ENCODE measurements at places on chromosomes 1 and 21.

DNA sequence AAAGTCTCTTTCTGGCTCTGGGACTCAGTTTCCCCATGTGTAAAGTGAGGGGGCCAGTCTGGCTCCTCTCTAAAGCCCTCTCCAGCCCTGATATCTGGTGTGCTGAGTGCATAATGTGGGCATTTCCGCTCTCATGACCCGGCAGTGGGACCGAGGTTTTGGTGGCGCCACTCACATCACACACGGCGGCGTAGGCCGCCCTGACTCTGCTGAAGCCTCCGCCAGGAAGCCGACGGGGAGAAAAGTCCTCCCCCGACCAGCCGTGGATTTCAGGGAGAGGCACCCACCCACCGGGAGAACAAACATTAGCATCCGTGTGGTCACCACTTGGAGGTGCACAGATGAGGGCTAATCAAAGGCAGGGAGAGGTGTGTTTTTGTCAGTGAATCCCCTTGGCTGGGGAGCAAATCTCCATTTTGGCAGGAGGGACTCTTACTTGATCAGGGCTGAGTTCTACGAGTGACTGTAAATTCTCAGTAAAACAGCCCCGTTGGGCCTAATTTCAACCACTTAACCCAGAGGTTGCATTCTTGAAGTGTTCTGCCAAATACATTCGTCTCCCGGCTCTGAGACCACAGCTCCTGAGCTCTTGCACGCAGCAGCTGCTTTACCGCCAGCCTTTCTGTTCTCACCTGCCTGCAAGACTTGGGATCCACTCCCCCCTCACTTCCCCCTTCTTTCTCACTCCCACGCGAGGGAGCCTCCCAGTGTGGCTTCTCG is 118.2 kb downstream of the FOXD2 start:
- no peak for DNase-seq

- no peak for DNase-seq
These were observed 166.6 kb downstream of the LMX1A start for GRCh38 chr1:165189913-165190312.

DNA sequence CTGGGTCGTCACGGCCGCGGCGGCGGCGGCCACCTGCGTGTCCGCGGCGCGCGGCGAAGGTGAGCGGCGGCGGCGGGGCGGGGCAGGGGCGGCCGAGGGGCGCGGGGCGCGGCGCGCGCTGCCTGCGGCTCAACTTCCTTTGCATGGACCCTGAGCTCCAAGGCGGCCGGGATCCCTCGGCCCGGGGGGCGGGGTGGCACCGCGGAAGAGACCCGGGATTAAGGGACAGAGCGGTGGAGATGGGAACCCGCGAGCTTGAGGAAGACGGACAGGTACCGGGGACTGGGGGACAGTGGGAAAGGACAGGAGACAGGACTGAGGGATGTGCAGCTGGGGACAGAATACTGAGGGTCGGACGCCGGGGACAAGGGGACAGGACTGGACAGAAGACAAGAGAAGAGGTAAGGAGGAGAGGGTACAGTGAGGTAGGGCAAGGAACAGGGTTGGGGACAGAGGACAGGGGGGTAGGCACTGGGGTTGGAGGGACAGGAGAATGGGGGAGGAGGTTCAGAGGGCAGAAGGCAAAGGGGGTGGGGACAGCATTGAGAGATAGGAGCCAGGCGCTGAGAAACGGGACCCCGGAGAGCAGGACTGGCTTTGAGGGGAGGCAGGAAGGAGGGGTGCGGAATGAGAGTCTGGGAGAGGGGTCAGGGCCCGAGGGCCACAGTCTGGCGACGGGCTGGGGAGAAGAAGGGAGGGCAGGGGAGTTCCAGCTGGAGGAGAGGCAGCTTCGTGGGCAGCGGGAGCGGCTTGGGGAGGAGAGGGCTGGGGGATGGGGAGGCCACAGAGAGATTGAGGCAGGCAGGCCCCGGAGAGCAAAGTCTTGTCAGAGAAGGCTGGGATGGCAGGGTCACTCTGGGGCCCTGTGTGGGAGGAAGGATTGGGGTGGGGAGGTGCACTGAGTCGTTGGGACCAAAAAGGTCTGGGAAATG is 648 bp downstream of the EPHA8 start:
- peak; percentile 51 for DNase-seq

- no peak for DNase-seq
These were observed 18.5 kb upstream of the LRRN2 start for GRCh38 chr1:204703826-204704612.

DNA sequence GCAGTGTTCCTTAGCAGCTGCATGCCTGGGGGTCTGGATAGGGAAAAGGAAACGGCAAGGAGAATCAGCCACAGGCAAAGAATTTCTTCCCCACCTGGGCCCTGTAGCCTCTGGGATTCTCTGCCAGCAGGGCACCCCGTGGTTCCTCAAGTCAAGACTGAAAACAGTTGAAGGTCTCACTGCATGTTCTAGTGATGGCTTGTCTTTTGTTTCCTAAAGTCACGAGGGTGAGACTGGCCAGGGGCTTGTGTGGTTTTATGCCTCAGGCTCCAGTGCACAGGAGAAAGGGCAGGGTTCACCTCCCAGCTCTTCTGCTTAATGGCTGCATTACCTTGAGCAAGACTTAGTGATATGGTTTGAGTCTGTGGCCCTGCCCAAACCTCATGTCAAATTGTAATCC is 53.2 kb upstream of the B3GALT5 start:
- no peak for DNase-seq

GRCh38 chr1:187477103-187477502 is 648.4 kb downstream of the PLA2G4A start:
- no peak for DNase-seq

DNA sequence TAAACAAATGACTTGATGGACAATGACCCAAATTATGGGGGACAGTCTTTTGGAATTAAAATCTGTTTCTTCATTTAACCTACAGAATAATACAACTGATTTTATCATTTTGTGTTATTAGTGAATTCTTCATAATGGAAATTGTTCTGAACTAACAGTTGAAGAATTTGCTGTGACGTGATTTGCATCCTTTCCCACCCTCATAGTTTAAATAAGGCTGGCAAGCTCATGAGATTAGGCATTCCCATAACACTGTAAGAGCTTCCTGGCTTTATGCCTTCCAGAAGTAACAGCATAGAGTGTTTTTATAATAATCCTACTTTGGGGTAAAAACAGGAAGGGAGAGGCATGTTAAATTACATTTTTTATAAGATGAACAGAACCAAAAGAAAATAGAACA is 95.7 kb downstream of the ATP6V1G3 start:
- DNase-seq: no peak

- DNase-seq: no peak
These were observed 11.7 kb downstream of the CHIA start for GRCh38 chr1:111302374-111302773.

DNA sequence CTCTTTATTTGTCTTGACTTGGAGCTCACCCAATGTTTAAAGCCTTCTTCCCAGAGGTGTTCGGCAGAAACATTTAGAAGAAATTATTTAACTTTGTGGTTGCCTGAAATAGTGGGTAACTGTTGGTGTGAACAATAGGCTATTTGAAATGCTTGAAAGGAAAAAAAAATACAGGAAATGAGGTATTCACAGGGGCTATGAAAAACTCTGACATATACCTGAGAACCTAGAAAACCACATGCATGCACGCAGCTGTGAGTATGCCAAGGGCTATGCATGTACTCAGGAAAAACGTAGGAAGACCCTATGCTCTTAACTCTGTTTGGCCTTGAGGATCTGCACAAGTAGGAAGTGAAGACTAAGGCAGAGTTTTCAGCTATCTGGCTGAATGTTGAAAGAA is 16.4 kb upstream of the RNF186 start:
- no peak for DNase-seq

GRCh38 chr1:175338387-175339135 is 146.0 kb upstream of the KIAA0040 start:
- DNase-seq: peak; percentile 64
